ENCODE measurements at places on chromosomes 6 and 20.
A peak's percentile ranks its signal among the peaks of the same experiment; 100 is the strongest.

- peak; percentile 94 for DNase-seq
- peaks cover 21% of the 10 kb centered on the region for H3K4me1 ChIP-seq
- no peaks in the 10 kb centered on the region for H3K36me3 ChIP-seq
- H3K27ac ChIP-seq, result peak overlapping the region; percentile 100
- no peaks in the 10 kb centered on the region for H3K27me3 ChIP-seq
Observed at GRCh38 chr6:31729979-31730630, 1.0 kb upstream of the DDAH2 start.

GRCh38 chr20:62360854-62361798, 6.0 kb downstream of the LAMA5 start:
- H3K27me3 ChIP-seq, result no peaks in the 10 kb centered on the region
- peak overlapping the region; percentile 74 for H3K27ac ChIP-seq
- peaks cover 32% of the 10 kb centered on the region for H3K4me1 ChIP-seq
- no peaks in the 10 kb centered on the region for H3K36me3 ChIP-seq
- H3K4me3 ChIP-seq, result no peak overlapping the region

GRCh38 chr6:113076816-113077215, 729.7 kb downstream of the RFPL4B start:
- no peaks in the 10 kb centered on the region for H3K4me1 ChIP-seq
- no peak for DNase-seq
- H3K27me3 ChIP-seq, result no peaks in the 10 kb centered on the region
- no peaks in the 10 kb centered on the region for H3K36me3 ChIP-seq

- no peak overlapping the region for H3K27ac ChIP-seq
- H3K4me1 ChIP-seq, result no peaks in the 10 kb centered on the region
- no peak for DNase-seq
Observed at GRCh38 chr6:137371634-137372016, 122.6 kb downstream of the OLIG3 start.

DNA sequence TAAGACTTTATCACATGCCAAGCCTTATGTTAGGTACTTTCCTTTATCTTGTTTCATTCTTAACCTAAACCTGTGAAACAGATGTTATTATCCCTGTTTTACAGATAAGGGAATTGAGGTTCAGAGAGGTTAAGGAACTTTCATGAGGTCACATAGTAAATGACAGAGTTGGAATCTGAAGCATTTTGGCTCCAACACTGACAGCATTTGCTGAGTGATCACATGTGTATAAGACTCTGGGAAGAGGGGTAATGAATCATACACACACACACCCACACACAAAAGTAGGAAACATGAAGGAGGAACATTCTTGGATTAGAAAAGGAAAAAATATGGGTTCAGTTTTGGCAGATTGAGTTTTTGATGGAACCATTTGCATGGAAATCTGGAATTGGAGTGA, 212.5 kb downstream of the GJA1 start:
- H3K27ac ChIP-seq, result no peak overlapping the region
- DNase-seq, result no peak
- no peaks in the 10 kb centered on the region for H3K27me3 ChIP-seq
- H3K4me1 ChIP-seq, result no peaks in the 10 kb centered on the region

DNA sequence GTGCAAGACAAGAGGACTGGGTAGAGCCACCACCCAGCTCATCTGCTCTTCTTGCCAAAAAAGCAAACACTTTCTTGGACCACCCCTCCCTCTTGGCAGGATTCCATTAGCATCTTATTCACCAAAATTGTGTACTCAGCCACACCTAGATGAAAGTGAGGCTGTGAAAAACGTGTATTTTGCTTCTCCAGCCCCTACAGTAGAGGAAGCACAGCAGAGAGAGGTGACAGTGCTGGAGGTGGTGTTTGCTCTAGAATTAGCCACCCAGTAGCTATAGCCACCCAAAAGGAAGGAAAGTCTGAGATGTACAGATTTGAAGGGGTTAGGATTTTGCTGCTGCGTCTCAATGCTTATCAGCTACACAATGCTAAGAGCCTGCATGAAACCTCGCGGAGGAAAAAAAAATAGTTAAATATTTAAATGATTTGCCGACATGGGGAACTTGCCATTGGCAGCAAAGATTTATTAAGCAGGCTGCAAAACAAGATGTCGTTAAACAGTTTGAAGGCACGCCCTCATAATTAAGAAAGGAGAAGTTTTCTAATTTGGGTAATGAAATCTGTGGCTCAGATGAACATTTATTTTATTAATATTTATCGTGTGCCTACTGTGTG, 287.3 kb downstream of the ZNF217 start:
- no peaks in the 10 kb centered on the region for H3K4me1 ChIP-seq
- no peaks in the 10 kb centered on the region for H3K36me3 ChIP-seq
- H3K4me3 ChIP-seq, result no peak overlapping the region
- H3K27me3 ChIP-seq, result no peaks in the 10 kb centered on the region
- no peak overlapping the region for H3K27ac ChIP-seq

- H3K4me1 ChIP-seq, result no peaks in the 10 kb centered on the region
- no peaks in the 10 kb centered on the region for H3K36me3 ChIP-seq
- DNase-seq, result peak; percentile 45
Observed at GRCh38 chr6:105994118-105994590, 92.0 kb upstream of the PRDM1 start.

GRCh38 chr6:94751641-94752329, 825.5 kb upstream of the MANEA start:
- no peaks in the 10 kb centered on the region for H3K36me3 ChIP-seq
- DNase-seq, result no peak
- H3K27ac ChIP-seq, result no peak overlapping the region
- H3K4me1 ChIP-seq, result no peaks in the 10 kb centered on the region
- no peaks in the 10 kb centered on the region for H3K27me3 ChIP-seq

- no peaks in the 10 kb centered on the region for H3K36me3 ChIP-seq
- H3K27ac ChIP-seq, result no peak overlapping the region
- H3K4me1 ChIP-seq, result no peaks in the 10 kb centered on the region
- peaks cover 3% of the 10 kb centered on the region for H3K27me3 ChIP-seq
- H3K4me3 ChIP-seq, result no peak overlapping the region
Observed at GRCh38 chr20:62209850-62210495, 10.1 kb downstream of the HRH3 start.

DNA sequence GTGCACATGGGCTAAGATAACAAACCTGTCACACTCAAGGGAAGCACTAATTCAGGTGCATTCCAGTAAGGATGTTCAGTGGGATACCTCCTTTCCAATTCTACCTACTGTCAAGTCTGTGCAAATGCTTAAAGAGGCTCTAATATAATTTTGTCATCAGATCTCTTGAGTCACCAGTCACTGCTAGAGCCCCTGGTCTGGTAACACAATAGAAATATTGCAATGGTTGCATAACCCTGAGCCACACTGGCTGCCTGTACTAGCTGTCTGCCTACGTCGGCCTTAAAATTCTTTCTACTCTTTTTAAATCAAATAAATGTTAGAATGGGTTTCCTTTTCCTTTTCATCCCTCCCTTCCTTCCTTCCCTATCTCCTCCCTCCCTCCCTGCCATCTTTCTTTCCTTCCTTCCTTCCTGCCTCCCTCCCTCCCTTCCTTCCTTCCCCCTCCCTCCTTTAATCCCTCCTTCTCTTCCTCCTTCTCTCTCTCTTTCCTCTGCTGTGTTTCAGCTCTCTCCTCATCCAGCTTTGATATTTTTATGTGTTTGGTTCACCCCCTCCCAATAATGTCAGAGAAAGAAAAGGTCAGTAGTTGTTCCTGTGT, 28.1 kb upstream of the OLIG3 start:
- peaks cover 7% of the 10 kb centered on the region for H3K27me3 ChIP-seq
- no peaks in the 10 kb centered on the region for H3K4me1 ChIP-seq
- DNase-seq, result no peak

DNA sequence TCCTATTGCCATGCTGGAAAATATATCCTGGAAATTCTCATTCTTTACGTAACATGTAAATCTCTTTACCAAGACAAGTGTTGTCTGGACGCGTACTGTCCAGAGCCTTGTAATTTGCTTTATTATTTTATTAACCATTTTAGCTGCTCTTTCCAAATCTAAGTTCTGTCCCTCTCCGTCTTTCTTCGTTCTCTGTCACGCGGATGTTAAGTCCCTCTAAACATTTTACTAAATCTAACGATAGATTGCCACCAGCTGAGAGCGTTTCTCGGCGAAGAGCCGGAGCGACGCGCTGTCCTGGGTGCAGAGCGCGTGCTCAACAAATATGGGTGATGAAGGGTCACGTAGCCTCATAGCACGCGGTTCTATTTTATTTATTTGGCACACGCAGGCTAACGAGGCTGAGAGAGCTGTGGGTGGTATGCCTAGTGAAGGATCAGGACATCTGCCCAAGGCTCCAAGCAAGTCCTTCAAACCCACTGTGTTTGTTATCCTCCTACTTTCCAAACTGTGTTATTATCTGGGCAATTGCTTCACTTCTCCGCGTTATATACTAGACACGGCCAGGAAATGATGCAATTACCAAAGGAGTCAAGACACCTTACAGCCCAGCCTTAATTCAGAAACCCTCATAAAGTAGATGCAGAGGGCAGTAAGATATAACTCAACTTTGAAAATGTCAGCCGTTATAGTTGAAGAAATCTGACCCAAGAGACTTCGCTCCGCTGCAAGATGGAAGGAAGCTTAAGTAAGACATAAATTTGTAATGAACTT, 10.0 kb upstream of the NCOA7 start:
- no peaks in the 10 kb centered on the region for H3K36me3 ChIP-seq
- peak overlapping the region; percentile 52 for H3K4me3 ChIP-seq

DNA sequence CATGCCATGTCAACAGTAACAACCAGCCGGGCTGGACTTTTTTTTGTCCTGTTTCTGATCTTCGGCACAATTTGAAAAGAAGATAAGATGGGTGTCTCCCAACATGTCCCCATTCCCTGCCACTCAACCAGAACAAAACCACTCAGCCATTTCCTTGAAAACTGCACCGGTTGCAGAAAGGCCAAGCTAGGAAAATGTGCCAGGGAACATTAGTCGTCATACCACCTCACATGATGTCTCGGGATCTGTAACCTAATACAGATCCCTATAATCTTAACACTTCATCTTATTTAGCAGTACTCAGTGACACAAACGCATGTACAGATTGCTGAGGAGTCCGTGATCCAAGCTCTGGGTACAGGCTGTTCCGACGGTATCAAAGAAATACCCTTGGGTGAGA, 46.5 kb downstream of the ALDH8A1 start:
- H3K27me3 ChIP-seq, result no peaks in the 10 kb centered on the region
- peaks cover 6% of the 10 kb centered on the region for H3K4me1 ChIP-seq
- no peak overlapping the region for H3K4me3 ChIP-seq
- no peaks in the 10 kb centered on the region for H3K36me3 ChIP-seq
